ENCODE measurements at places on chromosomes 1 and 21.

GRCh38 chr1:31567956-31568570 lies 8.3 kb upstream of the TINAGL1 start:
- no peak for DNase-seq

DNA sequence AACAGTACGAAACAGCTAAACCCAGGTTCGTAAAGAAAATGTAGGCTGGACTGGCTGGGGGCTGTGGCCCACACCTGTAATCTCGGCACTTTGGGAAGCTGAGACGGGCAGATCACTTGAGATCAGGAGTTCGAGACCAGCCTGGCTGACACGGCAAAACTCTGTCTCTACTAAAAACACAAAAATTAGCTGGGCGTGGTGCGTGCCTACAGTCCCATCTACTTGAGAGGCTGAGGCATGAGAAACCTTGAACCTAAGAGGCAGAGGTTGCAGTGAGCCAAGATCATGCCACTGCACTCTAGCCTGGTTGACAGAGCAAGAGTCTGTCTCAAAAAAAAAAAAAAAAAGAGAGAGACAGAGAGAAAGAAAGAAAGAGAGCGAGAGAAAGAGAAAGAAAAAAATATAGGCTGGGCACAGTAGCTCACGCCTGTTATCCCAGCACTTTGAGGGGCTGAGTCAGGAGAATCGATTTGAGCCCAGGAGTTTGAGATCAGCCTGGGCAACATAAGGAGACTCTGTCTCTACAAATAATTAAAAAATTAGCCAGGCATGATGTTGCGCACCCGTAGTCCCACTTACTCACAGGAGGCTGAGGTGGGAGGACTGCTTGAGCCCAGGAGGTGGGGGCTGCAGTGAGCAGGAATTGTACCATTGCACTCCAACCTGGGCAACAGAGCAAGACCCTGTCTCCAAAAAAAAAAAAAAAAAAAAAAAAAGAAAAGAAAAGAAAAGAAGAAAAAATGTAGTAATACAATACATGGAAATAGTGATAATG lies 35.7 kb downstream of the CAPZB start:
- DNase-seq: no peak

- DNase-seq: no peak
These were observed 6.4 kb upstream of the RAB4A start for GRCh38 chr1:229264487-229264886.

DNA sequence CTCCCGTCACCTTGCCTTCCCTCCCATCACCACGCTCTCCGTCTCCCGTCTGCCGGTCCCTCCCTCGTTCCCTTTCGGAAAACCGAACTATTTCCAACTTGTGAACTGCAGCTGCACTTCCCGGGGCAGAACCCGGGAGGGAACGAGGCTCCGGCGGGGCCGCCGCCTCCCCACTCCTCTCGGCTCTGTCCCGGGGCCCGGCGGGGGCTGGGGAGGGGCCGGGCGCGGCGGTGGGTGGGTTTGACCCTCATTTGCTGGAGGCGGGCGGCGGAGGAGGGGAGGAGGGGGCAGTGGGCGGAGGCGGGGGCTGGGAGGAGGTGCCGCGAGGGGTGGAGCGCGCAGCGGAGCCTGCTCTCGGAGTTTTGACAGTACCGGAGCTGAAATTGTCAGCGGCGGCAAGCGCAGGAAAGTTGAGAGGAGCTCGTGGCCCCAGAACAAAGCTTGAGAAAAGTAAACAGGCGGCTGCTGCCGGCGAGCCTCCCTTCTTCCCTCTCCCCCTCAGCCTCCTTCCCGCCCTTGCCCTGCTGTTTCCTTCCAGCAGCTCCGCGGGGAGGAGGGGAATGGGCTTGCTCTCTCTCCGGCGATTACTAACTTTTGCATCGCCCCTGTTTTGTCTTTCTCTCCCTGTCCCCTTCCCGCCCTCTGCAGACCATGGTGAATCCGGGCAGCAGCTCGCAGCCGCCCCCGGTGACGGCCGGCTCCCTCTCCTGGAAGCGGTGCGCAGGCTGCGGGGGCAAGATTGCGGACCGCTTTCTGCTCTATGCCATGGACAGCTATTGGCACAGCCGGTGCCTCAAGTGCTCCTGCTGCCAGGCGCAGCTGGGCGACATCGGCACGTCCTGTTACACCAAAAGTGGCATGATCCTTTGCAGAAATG lies 2.9 kb downstream of the LMO4 start:
- DNase-seq: peak; percentile 56

DNA sequence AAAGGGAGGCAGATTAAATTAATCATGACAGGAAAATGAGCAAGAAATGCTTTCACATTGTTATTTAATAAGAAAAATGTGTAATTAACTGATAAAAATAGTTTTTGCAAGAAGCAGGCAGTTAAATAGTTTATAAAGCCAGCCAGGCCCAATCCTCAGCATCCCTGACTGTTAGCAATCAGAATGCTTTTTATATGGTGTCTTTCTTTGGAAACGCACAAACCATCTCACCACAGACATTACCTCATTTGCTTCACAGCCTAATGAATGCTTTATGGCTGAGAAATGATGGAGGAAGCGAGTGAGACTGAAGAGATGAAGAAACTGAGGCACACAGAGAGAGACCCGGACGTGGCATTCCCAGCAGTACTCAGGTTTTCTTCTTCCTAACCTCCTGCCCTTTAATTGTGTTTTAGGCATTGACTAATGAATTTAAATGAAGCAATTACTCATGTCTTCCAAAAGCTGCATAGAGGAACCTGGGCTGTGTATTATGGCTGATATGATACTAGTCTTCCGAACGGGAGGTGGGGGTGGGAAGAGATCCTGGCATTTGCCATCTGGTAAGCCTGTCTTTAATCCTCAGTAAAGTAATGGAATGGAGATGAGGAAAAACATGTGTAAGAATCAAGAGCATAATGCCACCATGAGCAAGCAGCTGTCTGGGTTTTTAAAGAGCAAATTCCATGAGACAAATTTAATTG lies 116.1 kb upstream of the LMO4 start:
- no peak for DNase-seq

- DNase-seq: no peak
These were observed 836.5 kb upstream of the CXADR start for GRCh38 chr21:16676391-16676790.

- DNase-seq: no peak
These were observed 483 bp downstream of the YBEY start for GRCh38 chr21:46286648-46287002.

GRCh38 chr1:89257041-89257440 lies 15.6 kb downstream of the GBP5 start:
- DNase-seq: no peak

DNA sequence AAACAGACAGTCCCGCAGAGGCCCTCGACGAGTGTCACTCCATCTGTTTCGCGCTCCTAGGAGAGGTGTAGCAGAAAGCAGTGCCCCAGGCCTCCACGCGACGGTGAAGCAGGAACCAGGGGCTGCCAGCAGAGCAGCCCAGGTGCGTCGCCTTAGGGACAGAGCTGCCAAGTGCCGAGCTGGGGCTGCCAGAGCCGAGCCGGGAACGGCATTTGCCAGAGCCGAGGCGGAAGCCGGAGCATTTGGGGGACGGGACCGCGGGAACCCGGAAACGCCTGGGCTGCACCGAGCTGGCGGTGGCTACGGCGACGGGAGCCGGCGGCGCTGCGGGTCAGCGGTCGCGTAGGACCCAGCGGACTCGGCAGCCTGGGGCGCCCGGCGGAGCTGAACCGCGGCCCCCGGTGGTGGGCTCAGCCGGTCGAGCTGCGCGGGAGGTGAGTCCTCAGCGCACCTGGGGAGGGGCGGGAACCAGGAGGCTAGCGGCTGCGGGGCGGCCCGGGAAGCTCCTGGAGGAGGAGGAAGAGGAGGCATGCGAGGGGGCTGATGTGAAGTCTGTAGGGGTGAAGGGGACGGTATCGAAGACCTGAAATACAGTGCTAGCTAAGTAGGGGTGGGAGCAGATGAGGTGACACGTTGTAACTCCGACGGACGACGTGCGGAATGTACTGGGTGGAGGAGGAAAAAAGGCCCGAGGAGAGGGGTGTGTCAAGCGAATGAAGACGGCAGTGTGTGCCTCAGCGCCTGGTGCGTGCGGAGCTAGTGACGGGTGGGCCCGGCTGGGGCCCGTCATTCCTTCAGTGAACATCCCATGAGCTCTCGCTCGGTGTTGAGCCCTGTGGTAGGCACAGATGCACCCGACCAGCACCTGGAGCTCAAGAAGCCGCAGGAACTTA lies at the start of gene SLC35A3:
Gene SLC35A3, plus strand, starts transcription at position 268 of the 893 bp plus-strand sequence. CDS start 23,559 bp downstream, outside the sequence.
- peak; percentile 55 for DNase-seq

DNA sequence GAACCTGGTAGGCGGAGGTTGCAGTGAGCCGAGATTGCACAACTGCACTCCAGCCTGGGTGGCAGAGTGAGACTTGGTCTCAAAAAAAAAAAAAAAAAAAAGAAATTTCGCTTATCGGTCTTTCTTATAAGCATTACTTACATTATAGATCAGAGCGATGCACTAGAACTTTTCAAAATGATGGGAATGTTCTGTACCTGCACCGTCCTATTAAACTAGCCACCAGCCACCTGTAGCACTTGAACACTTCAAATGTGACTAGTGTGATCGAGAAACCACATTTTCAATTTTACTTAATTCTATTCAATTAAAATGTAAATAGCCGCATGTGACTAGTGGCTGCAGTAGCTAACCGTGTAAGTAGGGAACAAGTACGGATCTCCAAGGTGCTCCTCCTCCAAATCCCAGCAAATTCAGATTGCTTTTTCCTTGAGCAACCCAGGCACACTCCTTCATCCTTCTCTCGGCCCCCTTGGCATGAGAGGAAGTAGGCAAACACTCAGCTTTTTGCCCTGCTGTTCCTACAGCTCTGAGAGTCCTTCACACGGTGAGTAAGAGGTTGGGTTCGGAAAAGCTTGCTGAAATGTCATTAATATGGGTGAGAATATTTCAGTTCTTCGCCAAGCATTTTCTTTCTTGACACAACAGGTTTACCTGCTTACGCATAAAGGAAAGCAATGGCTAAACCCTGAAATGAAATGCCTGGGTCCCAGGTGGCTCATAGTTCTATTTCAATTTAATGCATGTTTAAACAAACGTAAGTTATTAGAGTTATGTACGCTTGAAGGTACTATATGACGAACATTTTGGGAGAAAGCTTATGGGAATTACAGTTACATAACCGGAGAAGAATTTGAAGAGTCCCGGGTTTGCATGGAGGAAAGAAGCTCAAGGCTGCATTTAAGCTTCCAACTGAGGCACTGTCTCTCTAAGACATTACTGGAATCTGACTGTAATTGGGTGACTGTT lies 69.5 kb upstream of the HUNK start:
- no peak for DNase-seq

DNA sequence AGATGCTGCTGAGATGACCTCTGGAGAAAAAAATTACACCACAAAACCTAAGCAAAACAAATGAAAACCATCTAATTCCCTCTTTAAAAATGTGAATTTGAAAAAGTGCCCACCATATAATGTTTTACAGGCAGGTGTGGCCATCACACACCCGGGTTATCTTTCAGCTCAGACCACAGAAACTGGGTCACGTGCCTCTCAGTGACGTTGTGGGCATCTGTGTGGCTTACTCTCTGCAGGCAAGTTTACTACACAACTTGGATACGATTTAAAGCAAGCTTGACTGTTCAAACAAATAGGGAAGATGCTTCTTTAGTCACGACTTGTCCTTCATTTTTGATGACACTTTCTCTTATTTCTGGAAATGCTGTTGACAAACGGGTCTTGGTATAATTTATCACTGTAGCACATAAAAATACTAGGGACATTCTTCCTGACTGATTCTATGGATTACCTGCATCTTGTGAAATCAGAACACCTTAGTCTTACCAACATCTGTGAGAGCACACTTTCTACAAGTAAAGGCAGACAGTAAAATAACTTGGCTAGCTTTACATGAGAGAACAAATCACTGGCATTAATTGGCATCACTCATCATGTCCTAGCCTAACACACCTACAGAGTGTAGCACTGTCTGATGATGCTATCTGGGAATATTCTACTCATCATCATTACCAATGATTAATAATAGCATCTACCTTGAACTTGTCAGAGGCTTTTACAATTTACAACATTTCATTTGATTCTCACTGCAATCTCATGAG lies 89.3 kb upstream of the EDEM3 start:
- peak; percentile 44 for DNase-seq

GRCh38 chr1:53606197-53606596 lies 132.8 kb downstream of the GLIS1 start:
- no peak for DNase-seq

DNA sequence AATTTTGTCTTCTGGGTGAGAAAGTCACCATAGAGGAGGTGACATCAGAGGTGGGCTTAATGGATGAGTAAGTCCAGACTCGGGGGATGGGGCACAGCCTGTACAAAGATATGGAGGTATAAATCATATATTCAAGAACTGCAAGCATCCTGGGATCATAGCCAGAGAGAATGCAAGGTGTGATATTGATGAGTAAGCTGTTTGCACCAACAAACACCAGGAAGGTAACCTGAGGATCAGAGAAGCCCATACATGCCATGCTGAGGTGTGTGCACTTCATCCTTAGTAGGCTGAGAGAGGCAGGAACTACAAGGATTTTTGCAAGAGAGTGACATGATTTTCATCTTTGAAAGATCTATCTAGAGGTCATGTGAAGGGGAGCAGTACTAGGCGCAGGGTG lies 306.4 kb downstream of the HHAT start:
- DNase-seq: no peak

GRCh38 chr1:156848461-156849150 lies 10.3 kb downstream of the INSRR start:
- DNase-seq: peak; percentile 36

DNA sequence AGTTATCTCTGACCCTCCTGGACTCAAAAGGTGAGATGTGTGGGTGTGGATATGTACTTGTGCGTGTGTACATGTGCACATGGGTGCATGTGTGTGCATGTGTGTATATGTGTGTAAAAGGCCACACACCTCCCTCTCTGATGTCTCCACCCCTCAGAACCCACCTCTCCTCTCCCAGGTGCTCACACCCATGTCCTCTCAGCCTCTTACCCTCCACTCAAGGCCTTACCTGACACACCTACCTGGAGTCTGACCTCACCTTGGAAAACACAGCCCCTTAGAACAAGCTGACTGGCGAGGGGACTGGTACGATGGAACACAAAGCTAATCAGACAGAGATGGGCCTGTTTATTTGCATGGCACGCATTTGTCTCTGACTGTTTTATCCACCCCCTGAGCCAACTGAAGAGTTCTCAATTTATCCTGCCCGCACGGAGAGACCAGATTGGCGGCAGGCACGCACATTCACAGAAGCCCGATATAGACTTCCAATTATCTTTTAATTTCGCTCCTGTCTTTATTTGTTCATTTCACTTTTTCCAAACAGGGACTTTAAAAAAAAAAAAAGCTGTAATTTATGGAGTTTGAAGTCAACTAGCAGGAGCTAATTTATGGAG lies 6.1 kb upstream of the KLHDC7A start:
- DNase-seq: no peak

- no peak for DNase-seq
These were observed 25.0 kb downstream of the TATDN3 start for GRCh38 chr1:212816567-212817278.

DNA sequence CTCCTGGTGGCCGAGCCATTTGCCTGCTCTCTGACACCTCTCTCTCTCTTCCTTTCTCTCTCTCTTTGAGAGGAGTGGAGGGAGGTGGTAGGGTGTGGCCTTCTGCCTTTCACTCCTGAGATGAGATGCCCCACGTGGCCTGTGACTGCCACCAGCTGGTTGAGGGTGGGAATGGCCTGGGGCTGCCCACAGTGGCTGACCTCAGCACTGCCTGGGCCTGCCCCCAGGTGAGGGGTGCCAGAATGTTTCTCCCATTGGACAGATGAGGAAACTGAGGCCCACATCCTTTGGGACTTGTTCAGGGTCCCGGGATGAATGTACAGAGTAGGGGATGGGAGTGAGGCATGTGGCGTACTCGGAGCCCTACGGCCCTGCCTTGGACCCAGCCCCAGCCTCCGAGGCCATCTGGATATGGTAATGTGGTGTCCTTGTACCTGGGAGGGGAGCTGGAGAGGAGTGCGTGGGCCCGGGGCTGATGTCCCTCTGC lies 12.7 kb upstream of the C1orf167 start:
- peak; percentile 22 for DNase-seq
